ENCODE measurements at places on chromosomes 2 and 18.
A peak's percentile ranks its signal among the peaks of the same experiment; 100 is the strongest.

DNA sequence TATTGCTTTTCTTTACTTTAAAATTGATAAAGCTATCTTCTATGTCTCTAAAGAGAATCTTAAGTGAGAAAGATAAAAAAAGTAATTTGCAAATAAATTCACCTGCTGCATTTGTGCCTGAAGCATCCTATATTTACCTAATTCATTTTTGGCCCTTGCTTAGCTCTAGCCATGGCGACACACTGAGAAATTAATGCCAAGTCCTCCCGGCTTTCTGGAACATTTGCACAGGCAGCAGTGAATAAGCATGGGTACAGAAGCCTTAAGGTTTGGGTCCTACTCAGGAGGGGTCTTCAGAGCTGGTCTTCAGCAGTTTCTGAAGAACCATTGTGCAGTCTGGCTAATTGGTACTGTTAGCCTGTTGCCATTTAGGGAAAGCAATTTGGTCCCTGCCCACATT is 73.9 kb upstream of the ZEB2 start:
- no peak for DNase-seq

GRCh38 chr2:147061269-147061668 is 783.6 kb upstream of the ACVR2A start:
- no peak for DNase-seq

GRCh38 chr2:38528008-38528442 is 74.7 kb downstream of the HNRNPLL start:
- DNase-seq: peak; percentile 68

- DNase-seq: no peak
These were observed 26.3 kb downstream of the SP3 start for GRCh38 chr2:173938700-173939384.

DNA sequence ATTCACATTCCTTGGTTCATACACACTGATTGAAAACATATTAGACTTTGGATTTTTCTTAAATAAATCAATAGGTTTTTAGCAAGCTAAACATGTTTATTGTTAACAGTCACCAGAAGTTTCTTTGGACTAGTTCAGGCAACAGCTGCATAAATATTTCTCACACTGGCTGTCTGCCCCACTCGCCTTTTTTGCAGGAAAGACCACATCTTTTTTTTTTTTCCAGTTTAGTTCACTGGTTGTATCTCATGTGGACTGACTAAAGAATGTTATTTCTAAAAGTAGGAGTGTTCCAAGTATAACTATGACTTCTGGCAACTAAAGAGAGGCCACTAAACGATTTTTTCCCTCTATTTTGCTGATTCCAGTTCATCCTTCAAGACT is 31.1 kb downstream of the SLC40A1 start:
- DNase-seq: no peak

DNA sequence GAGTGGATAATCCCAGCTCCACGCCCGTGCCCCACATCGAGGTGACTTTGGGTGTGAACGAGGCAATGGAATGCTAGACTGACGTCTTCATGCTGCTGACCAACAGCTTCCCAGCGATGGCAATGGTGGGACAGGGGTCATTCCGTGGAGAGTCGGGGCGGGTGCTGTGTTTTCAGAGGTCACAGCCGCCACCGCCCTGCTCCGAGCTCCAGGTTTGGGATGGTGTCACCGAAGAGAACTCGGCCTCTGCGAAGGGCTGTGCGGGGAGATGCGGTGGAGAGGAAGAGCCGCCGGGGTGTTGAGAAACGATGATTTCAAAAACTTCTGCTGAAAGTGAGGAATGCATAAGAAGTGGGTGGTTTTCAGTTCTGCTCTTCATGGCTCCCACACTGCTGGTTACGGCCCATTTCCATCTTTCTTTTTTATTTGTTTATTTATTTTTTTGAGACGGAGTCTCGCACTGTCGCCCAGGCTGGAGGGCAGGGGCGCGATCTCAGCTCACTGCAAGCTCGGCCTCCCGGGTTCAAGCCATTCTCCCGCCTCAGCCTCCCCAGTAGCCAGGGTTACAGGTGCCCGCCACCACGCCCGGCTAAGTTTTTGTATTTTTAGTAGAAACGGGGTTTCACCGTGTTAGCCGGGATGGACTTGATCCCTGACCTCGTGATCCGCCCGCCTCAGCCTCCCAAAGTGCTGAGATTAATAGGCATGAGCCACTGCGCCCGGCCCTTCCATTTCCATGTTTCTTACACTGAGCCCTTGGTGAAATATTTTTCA is 142.6 kb downstream of the RTP5 start:
- DNase-seq: no peak

DNA sequence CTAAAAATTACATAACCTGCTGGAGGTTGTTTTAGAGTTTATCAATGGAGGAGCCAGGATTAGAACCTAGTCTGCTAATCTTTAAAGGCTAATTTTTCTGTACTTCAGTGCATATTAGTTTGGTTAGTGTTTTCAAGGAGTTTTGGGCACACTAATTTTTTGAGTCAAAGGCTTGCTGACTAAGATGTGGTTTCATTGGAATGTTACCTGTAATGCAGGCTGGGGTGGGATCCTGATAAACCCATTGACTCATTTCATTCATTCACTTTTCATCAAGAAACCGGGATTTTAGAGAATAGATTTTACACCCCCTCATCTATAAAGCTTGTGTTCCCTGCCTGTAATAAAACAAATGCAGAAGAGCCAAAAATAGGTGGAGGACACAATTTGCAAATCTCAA is 91.9 kb upstream of the IL1R2 start:
- DNase-seq: no peak

DNA sequence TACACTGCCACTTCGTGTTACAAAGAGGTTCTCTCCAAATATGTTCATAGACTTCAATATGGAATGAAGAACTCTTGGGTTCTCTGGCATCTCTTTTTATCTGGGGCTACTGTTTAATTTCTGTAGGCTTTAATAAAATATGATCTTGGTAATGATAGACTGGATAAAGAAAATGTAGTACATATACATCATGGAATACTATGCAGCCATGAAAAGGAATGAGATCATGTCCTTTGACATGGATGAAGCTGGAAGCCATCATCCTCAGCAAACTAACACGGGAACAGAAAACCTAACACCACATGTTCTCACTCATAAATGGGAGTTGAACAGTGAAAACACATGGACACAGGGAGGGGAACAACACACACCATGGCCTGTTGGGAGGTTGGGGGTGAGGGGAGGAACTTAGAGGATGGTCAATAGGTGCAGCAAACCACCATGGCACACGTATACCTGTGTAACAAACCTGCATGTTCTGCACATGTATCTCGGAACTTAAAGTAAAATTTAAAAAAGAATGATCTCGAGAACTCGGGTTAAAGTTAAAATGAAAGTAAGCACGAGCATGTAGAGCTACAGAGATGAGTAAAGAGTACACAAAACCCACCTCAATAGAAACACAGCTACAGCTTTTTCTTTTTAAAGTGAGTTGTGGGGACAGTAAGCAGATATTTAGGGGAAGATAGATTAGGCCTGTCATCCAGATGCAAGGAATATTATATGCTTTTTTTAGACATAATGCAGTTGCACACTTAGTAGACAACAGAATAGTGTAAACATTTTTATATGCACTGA is 102.3 kb downstream of the SGPP2 start:
- DNase-seq: no peak

- no peak for DNase-seq
These were observed 20.4 kb downstream of the TRAK2 start for GRCh38 chr2:201430839-201431238.

GRCh38 chr2:159285929-159286708 is at the start of gene WDSUB1:
WDSUB1 (minus strand) TSS chr2:159286703; CDS start chr2:159283069, 3,634 bp downstream.
- peak; percentile 43 for DNase-seq

DNA sequence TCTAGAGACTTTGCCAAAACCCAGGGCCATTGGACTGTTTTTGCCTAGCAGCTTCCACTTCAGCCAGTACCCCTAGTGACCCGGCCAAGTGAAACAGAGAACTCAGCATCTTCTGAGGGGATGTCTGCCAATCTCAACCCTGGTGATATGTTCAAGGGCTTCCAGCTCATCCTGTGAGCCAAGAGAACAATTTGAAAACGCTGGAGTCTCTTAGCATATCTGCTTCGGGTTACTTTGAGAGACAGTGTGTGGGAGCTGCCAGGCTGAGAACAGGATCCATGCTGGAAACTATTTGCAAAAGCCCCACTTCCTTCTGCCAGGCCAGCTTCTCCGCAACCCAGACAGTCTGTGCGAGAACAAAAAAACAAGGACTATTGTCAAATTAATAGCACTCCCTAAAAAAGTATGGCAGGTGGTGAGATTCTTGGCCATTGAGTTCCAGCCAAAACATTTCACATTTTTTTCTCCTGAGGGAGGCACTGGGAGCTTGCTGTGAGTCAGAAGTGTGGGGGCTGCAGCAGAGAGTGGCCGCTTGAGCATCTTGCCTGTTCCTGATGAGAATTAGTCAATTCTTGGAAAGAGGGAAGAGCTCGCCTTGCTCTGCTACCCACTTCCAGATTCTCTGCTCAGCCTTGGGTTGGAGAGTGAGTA is 395.6 kb upstream of the TRIB2 start:
- DNase-seq: no peak

- DNase-seq: peak; percentile 37
These were observed 505.5 kb downstream of the GALR1 start for GRCh38 chr18:77755187-77755586.

DNA sequence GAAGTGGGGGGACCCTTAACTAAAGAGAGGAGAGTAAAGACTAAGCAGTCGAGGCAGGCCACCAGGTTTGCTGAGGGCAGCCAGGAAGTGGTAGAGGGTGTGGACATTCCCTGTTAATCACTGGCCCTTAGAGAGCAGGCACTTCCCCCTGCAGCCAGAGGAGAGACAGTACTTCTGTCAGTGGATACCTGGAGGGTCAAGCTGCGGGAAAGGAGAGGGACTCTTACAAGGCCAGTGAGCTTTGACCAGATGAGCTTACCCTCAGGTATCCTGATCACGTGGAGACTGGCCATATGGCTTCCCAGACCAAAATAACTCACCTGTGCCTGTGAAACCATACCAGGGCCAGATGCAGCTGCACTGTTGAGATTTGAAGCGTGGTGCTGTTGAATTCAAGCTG is 28.6 kb downstream of the ITGA6 start:
- DNase-seq: no peak

DNA sequence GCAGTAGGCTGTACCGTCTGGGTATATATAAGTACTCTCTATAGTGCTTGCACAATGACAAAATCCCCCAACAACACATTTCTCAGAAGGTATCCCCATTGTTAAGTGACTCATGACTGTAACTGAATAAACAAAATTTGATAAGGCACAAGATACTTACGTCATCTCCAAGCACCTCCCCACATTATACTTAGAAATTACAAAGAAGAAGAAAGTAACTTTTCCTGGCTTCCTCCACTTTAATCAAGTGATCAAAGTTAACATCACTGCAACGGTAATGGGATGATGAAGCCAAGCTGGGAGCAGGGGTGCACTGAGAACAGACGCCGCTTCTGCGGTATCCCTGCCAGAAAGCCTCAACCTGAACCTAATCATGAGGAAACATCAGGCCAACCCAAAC is 9.7 kb downstream of the TNS1 start:
- DNase-seq: no peak

DNA sequence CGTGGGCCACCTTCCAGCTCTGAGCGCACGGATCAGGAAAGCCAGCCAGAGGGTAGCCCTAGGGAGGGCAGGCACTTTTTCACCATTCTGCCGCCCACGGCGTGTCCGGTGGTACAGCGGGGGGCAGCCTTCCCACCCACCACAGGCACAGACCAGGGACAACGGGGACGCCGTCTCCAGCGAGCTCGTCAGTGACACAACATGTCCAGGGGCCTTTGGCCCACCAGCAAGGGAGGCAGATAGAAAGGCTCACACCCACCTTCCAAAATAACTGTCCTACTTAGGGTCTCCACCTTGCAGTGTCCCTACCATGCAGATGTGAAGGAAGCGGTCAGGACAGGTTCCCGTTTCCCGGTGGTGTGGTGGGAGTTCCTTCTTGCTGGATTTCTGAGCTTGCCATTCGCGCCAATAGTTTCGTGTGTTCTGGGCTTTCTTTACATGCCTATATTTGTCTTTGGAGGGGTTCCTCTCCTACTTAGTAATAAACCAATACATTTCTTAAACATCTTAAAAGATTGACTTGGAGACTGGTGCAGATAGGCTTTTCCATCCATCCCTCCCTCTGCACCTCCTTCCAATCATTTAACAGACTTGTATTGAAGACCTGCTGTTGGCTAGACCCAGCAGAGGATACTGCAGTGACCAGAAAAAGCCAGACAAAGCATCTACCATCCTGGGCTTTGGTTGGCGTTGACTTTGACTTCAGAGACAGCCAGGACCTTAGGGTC is 872 bp downstream of the ASB1 start:
- no peak for DNase-seq

GRCh38 chr2:106344302-106344701 is 123.9 kb downstream of the RGPD3 start:
- DNase-seq: no peak

GRCh38 chr2:227772197-227772661 is 26.5 kb downstream of the SCYGR8 start:
- DNase-seq: no peak

- no peak for DNase-seq
These were observed 113.0 kb upstream of the MAPRE2 start for GRCh38 chr18:34928088-34928753.

DNA sequence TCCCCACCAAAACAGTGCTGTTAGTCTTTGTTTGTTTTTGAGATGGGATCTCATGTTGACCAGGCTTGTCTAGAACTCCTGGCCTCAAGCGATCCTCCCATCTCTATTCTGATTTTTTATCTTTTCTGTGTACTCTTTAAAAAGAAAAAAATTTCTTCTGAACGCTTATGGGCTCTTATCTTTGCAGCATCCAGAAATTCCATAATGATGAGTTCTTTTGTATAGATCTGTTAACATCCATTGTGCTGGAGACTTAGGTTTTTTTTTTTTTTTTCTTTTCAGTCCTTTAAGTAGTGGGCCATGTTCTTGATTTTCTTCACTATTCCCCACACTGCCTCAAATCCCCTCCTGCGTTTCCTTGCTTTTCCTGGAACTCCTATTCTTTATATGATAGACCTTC is 31.0 kb downstream of the RBBP8 start:
- no peak for DNase-seq

DNA sequence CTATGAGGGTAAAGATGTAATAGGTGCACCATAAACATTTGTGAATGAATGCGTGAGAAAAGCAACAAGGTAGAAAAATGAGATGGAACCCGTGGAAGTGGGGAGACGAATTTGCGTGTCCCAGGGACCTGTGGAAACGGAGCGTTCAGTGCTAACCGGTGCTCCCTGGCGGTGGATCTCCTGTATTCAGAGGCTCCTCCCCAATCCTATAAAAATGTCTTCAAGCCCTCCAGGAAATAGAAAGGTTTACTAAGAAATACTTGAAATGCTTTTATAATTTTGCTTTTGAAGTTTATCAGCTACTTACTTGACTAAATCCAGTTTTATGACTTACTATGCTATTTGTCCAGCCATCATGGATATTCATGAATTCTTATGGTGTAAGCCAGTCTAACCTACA is 62.8 kb upstream of the RBM44 start:
- DNase-seq: no peak

DNA sequence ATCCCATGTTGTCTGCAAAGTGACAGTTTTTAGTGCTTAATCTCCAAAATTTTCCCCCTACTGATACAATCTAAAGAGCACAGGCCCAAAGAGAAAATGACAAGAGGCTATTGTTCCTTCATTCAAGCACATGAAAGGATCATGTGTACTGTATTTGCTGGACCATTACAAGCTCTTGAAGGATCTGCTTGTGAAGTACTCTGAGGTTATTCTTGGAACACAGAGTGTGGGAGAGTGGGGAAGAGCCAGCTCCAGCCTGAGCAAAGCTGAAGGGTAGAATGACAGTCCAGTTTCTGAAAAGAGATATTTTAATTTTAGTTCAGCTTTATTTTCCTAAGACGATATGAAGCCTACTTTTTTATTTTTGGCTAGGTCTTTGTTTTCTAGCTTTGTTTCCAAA is 112.2 kb downstream of the GALNT3 start:
- DNase-seq: peak; percentile 54
